Amygdala (tissue), 56 donors: ENCODE measurements at places on chromosomes 5 and 9.

GRCh38 chr9:136545692-136545964 is 220 bp downstream of the NOTCH1 start:
- DNase-seq: no peak

DNA sequence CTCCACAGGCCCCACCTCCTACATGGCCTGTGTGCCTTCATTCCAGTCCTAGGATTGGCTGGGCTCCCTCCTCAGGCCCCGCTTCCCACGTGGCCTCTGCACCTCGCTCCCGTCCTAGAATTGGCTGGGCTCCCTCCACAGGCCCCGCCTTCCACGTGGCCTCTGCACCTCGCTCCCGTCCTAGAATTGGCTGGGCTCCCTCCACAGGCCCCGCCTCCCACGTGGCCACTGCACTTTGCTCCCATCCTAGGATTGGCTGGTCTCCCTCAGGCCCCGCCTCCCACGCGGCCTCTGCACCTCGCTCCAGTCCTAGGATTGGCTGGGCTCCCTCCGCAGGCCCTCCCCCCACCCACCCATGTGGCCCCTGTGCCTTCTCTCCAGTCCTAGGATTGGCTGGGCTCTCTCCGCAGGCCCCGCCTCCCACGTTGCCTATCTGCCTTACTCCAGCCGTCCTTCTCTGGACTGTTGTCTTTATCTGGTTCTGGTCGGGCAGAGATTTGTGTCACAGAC is 45.3 kb upstream of the CACNA1B start:
- no peak for DNase-seq

DNA sequence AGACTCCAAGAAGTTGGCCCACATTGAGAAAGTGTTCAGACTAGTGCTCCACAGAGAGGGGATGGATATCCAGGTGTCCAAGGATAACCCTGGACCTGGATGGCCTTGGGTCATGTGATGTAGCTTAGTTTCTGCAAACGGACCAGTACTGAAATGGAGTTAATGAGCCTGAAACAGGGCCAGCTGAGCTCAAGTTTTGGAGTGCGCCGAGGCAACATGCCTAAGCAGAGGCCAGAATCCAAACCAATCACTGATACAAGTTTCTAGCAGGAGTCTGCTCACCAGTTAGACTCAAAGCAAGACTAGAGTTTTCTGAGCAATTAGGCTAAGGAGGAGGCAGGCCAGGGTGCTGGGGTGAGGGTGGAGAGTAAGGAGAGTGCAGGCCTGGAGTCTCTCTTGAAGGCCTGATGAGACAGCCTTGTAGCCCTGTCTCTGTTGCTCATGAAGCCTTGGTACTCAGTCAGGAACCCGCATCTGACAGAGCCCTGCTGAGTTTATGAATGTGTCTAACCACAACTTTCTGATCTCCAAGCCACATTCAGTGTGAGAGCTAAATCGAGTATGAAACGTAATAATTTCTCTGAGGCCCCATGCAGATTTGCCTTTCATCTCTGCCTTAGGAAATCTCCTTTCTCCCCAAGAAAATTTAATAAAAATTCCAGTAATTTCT is 68.9 kb upstream of the EQTN start:
- DNase-seq: no peak

- DNase-seq: no peak
Measured at GRCh38 chr5:148206620-148207019, 3.8 kb downstream of the SPINK6 start.

- DNase-seq: no peak
Measured at GRCh38 chr5:527646-528628, 3.7 kb upstream of the SLC9A3 start.

DNA sequence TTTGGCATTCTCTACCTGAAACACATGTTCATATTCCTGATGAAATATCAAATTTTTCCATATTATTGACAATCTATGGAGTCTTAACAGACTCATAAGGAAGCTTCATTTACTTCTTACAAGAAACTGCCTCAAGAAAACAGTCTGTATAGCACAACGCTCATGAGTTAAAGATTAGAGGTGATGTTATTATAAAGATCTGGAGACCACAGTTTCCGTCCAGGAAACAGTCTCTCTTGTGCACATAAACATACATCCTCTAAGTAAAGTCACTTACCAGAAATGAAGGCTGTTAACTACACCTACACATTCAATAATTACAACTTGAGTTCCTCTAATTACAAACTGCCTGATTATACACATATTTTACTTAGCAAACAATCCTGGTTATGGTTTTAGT is 86.9 kb downstream of the RAPGEF6 start:
- DNase-seq: no peak

GRCh38 chr9:85715587-85715986 is 26.2 kb downstream of the AGTPBP1 start:
- DNase-seq: no peak

DNA sequence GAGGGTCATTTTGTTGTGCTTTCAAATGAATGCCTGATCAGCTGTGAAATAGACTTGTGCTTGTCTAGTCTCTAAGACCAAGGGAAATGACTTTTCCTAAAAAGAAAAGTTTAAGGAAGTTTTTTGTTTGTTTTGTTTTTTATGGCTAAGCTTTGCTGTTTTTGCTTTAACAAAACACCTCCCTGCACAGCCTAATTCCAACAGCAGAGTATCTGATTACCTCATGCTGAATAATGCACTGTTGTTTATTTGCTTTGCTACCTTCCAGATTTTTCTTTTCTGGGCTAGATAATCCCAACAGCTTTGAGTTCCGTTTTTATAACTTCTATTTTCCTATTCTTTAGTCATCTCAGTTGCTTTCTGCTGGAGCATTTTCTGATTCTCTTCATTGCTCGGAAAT is 95.8 kb downstream of the AOPEP start:
- no peak for DNase-seq

DNA sequence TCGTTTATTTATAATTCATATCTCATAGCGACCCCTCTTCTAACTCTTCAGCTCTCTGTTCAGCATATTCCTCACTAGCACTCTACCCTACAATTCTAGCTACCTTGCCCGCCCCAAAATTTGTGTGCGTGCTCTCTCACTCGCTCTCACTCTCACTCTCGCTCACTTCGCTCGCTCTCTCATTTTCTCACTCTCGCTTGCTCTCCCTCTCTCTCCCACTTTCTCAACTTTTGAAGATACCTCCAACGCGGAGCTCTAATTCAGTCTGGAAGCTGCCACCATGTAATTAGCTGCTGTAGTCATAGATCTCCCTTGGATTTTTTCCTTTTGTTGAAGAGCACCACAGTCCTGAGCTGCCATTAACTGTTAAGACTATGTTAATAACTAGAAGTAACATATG is 30.4 kb downstream of the GPR21 start:
- DNase-seq: no peak

DNA sequence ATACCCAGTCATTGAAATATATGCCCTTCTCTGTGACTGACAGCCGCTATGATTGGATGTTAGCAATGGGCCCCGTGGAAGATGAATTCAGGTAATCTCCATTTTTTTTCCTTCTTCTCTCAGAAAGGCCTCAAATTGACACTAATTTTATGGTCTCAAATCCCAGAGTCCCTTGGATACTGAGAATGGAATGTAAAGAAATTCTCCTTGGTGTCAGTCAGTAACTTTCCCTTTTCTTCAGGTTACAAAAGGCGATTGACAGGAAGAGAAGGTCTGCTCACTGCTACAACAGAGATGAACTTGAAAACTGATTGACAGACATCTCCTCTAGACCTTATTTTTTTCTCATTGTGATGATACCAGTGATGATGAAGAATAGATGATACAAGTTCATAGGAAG is 748.3 kb downstream of the MAT2B start:
- no peak for DNase-seq

DNA sequence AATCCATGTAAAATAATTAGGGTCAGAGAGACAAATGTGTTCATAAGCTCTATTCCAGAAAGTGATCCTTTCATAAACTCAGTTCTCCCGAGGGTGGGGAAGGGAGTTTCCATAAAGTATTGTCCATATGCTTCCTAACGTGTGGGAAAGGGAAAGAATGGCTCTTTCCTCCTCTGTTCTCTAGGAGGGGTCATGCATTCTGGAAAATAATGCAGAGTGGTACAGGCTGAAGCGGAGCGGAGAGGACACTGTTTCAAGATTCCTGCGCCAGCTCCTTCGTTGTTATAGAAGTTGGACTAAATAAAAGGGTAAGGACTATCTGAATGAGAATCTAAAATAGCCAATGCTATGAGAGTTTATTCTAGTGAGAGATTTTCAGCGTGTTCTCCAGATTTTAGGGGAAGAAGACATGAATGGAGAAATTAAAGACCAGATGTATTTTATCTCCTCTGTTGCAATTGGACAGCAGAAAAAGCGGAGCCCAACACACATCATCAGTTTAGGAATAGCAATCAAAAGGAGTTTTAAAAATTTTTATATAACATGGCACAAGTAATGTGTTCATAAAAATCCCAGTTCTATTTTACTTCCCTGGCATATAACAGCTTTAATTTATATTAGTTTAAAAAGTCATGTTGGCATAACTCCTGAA is 166.9 kb upstream of the MPDZ start:
- DNase-seq: no peak

DNA sequence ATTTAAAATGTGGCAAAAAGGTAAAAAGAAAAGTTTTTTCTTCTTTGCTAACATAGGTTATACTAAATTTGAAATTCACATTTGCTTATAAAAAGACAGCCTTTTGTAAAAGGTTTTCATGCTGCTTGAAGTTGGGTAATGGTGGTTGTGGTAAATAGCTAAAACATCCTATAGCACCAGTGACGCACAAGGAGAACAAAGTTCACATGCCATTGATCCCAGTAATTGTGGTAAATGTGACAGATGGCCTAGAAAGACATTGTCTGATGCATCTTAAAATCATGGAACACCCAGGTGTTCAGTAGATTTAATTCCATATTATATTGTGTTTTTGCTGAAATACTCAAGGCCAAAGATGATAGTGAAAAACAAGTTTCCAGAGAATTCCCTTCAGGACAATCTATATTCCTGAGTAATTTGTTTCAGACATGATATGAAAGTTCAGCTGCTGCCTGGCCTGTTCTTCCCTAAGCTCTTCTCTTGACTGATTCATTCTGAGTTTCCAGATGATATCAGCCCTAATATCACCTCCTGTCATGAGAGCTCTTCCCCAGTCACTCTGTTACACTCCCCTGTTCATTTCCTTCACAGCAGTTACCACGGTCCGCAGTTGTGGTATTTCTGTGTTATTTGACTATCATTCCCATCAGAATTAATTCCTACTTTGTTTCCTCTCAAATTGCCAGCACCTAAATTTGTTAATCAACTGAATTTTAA is 4.6 kb upstream of the FBXL17 start:
- no peak for DNase-seq

- no peak for DNase-seq
Measured at GRCh38 chr5:69212022-69212421, 22.6 kb downstream of the CENPH start.

- DNase-seq: no peak
Measured at GRCh38 chr5:132385326-132386105, 16.0 kb downstream of the SLC22A5 start.

GRCh38 chr5:96388176-96388575 is 44.9 kb downstream of the PCSK1 start:
- DNase-seq: no peak

GRCh38 chr5:156680831-156681230 is 169.3 kb upstream of the PPP1R2B start:
- DNase-seq: no peak

- no peak for DNase-seq
Measured at GRCh38 chr5:154999865-155000264, 13.7 kb upstream of the KIF4B start.

DNA sequence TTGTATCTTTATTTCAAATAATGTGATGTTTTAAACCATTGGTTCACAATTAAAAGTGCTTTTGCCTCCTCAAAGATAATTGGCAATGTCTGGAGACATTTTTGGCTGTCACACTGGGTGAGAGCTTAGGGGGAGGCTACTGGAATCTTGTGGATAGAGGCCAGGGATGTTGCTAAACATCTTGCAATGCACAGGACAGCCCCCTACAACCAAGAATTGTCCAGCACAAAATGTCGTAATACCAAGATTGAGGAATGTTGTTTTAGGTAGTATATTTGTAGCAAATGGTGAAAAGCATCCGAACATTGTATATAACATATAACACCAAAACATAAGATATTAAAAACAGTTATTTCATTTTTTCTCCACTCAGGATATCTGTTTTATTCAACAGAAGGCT is 99.8 kb downstream of the SLC44A1 start:
- no peak for DNase-seq

GRCh38 chr9:129865668-129866320 is 30.5 kb downstream of the USP20 start:
- no peak for DNase-seq

DNA sequence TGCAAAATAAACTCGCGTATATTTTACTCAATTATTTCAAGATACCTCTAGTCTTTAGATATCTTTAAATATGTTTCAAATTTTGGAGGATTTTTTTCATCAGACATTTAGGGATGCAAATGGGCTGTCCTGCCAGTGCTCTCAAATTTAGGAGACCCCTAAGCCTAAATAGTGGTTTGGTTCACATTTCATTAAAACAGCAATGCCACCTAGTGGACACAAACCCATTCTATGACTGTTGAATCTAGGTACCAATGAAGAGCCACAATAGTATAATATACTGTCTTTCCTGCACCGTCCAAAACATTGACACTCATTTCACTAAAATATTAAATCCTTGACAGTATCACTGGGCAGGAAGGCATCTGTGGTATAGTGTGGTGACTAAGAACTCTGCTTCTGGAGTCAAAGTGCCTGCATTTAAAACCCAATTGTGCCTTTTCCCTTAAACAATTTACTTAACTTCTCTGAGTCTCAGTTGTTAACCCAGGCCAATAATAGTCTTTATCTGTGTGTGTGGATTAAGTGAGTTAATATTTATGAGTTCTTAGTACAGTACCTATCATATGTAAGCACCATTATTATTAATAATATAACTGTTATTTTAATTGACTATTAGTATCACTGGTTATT is 148.0 kb downstream of the RORB start:
- DNase-seq: no peak

DNA sequence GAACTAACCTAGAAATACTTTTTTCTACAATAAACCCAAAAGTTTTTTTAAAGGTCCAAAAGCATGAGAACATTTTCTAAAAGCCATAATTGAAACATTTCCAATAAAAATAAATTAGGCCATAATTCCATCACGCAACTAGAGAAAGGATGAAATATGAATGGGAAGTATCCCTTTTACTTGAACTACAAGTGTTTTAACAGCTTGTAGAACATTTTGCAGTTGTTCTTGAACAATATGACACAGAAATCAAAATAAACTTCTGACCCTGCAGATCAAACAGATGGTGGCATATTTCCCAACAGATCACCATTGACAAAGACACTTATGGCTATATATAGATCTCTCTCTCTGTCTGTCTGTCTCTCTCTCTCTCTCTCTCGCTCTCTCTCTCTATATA is 624.4 kb downstream of the PSAT1 start:
- no peak for DNase-seq

GRCh38 chr5:55908804-55909203 is 57.6 kb downstream of the IL31RA start:
- no peak for DNase-seq

GRCh38 chr5:116771466-116772151 is 197.0 kb upstream of the SEMA6A start:
- no peak for DNase-seq

DNA sequence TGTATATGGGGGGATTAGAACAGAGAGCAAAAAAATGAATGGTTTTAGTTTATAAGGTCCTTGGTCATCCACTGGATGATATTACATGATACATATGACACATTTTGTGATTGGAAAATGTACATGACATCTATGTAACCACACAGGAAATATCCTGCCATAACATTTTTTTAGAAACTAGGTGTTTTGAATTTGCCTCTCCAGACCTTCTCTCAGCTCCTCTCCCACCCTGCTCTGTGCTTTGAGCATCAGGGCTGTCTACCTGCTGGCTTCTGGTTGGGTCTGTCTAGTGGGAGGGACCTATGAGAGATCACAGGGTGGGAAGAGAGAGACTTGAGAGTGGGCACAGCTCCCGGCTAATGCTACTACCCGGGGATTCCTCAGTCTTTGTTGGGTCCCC is 24.4 kb downstream of the AKNA start:
- no peak for DNase-seq
